Stimulated activated CD4-positive, alpha-beta T cell treated with anti-CD3 and anti-CD28 coated beads, Interleukin-12 subunit alpha, Interleukin-12 subunit beta, amount 100 ng/mL, for 24 hours (primary cell): ENCODE measurements at places on chromosomes 3 and 15.

GRCh38 chr3:129827765-129828164, 65.7 kb downstream of the TMCC1 start:
- no peak for DNase-seq

DNA sequence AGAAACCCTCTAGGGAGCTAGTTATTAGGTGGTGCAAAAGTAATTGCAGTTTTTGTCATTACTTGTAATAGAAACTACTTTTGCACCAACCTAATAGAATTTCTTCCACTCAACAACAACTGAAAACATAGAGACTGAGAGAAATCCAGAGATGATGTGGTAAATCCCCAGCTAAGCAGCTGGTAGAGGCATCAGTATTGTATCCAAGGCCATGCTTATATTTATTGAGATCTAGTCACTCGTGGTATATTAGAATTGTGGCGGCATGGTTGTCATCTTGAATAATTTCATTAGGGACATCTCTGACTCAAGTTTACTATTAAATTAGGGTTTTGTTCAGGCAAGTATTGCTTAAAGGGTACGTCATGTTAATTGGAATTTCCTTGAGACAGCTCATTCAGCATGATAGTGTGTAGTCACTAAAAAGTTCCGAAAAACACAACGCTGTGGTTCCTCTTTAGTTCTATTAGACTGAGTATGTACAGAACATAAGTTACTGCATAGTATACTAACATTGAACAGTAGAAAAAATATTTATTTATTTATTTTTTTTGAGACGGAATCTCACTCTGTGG, 35.3 kb downstream of the PAK2 start:
- no peak for DNase-seq

DNA sequence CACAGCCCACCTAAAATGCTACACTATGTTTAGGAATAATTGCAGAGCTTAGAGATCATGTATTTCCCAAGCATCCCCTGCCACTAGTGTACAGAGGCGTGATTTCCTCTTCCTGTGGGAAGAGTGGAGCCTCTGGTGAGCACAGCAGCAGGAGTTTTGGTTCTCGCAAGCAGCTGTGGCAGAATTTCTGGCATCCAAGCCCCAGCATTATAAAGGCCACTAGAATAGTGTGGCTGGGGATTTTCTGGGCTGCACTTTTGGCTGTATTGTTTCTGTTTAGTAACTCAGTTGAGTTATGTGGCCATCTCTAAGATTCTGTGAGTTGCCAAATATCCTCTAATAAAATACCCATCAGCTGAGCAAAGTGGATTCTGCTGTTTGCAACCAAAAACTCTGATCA, 64.7 kb downstream of the GPR176 start:
- no peak for DNase-seq

- DNase-seq: no peak
These were observed 722 bp downstream of the CHRNA3 start for GRCh38 chr15:78620021-78620526.

GRCh38 chr3:46972396-46972795, 4.1 kb downstream of the CCDC12 start:
- DNase-seq: no peak
